ENCODE measurements at places on chromosomes 2 and 18.

- DNase-seq = no peak
Observed at GRCh38 chr2:240819126-240819857, 727 bp downstream of the KIF1A start.

DNA sequence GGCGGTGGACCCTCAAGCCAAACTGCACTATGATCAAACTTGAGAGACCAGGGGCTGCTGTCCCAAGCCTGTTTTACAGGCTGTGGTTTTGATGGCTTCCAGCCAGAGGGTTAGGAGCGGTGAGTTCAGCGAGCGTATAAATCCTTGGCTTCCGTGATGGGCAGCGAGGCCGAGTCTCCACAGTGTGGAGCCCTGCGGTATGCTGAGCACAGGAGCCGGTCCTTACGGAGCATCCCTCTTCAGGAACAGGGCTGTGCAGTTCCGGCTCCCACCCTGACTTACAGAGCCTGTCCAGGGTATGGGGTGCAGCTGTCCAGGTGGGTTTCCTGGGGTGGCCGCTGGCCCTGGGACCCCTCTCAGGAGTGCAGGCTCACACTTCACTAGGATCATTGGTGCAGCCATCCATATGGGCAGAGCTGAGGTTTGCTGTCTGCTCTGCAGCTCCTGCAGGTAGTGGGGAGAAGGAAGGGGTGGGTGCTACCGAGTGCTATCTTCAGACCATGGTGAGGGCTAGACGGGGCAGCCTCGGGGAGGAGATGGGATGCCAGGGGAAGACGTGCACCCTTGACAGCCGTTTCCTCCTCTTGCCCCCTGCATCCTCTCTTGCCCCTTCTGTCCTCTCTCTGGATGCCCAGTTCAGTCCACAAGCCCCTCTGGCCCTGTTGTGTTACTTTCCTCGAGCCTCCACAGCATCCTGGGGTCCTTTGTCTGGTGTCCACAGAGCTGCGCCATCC, 104.3 kb downstream of the FAM210A start:
- no peak for DNase-seq

- no peak for DNase-seq
Observed at GRCh38 chr2:182951948-182952663, 85.7 kb upstream of the FRZB start.

DNA sequence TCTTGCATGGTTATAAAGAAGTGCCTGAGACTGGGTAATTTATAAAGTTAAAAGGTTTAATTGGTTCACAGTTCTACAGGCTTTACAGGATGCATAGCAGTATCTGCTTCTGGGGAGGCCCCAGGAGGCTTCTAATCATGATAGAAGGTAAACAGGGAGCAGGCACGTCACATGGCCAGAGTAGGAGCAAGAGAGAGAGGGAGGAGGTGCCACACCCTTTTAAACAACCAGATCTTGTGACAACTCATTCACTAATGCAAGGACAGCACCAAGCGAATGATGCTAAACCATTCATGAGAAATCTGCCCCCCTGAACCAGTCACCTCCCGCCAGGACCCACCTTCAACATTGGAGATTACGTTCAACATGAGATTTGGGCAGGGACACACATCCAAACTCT, 141.1 kb downstream of the EN1 start:
- DNase-seq = no peak

DNA sequence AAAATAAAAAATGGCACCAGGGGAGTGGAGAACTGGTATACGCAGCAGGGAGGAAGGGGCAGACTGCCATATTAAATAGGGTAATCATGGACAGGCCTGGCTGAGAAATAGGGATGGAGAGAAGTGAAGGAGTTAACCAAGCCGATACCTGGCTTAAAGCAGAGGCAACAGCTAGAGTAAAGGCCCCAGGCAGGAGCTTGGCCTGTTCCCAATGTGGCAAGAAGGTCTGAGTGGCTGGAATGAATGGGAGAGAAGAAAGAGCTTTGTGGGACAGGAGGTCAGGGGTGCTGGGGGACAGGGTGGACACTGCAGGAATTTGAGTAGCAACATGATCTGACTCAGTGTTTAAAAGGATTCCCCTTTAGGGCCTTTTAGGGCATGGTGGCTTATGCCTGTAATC, 15.9 kb upstream of the AGFG1 start:
- no peak for DNase-seq

All from stimulated activated CD4-positive, alpha-beta T cell treated with anti-CD3 and anti-CD28 coated beads, Interleukin-4, amount 100 ng/mL, for 24 hours (primary cell).